ENCODE measurements at places on chromosomes 12 and 14. TPM values are rescaled to one million over a fixed set of nuclear protein-coding genes. Genes with fewer than 3 reads are reported as not detected.

Gene PLEKHG3
- total RNA-seq: 0.63 TPM

Gene MSI1
- total RNA-seq: not detected

Gene EPYC
- total RNA-seq: not detected

Gene GEMIN2
- 13.9 TPM for total RNA-seq

Gene IL23A
- 0.09 TPM for total RNA-seq

Gene GAS2L3
- total RNA-seq: 12.8 TPM
